Right renal pelvis (tissue), 4 donors: ENCODE measurements at places on chromosomes 1 and 21.

DNA sequence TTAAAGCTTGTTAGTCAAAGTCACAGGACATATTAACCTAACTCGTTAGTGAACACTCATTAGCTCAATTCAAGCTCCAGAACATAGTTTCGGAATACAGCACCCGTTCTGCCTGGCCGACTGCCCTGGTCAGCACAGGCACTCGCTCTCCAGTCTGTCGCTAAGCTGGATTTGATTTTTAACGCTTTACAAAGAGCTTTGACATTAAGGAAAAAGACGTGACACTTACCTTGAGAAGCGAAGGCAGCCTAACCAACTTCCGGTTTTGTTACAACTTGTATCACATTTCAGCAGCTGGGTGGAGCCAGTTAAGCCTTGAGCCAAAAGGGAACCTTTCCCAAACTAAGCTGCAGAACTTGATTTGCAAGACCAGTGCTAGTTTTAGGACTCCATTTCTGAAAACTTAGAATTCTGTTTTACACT, at the start of gene FRRS1:
FRRS1 (minus strand) TSS at position 258 of the 423 bp plus-strand sequence. CDS start 17,867 bp downstream, outside the sequence.
- peak; percentile 73 for DNase-seq

DNA sequence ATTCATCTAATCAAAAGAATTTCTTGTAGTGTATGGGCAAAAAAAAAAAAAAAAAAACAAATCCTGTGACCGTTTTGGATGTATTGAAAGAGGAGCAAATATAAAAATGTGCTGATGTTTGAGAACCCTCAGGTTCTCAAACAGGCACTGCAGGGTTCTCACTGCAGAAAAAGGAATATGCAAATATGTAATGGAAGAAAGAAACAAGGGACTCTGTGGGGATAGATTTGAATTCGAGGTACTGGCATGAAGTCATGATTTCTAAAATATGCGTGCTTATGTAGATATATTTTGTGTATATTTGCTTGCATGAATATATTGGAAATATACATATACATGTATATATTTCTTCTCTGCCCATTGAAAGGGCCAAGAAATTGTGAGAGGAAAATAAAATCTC, 365.0 kb upstream of the RUNX1 start:
- DNase-seq = no peak

DNA sequence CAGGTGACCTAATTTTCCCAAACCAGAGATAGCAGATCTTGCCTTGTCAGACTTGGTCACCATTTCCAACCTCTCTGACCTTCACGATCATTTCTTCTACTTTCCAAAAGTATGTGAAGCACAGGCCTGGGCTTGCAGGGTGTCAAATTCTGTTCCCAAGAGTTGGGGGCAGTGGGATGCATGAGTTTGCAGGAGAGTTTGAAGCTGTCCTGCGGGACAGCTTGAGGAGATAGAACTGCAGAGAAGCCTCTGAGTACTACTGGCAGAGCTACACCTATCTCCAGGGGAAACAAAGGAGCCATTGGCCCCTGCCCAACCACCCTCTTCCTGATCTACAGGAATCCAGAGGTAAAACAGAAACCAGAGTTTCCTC, 11.3 kb downstream of the TXNIP start:
- no peak for DNase-seq

DNA sequence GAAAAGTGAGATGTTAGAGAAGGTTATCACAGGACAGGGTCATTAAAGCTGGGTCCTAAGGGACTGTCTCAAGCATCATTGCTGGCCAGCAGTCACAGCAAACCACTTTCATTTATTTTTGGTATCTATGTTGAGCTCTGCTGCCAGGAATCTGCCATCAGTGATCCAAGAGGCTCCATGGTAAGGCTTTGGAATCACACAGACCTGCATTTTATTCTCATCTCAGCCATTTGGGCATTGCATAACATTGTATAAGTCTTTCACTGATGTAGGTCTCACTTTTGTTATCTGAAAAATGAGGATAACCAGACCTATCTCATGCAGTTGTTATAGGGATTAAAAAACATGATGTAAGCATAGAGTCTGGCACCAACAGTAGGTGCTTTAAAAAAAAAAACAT, 77.5 kb downstream of the OMA1 start:
- DNase-seq = no peak

DNA sequence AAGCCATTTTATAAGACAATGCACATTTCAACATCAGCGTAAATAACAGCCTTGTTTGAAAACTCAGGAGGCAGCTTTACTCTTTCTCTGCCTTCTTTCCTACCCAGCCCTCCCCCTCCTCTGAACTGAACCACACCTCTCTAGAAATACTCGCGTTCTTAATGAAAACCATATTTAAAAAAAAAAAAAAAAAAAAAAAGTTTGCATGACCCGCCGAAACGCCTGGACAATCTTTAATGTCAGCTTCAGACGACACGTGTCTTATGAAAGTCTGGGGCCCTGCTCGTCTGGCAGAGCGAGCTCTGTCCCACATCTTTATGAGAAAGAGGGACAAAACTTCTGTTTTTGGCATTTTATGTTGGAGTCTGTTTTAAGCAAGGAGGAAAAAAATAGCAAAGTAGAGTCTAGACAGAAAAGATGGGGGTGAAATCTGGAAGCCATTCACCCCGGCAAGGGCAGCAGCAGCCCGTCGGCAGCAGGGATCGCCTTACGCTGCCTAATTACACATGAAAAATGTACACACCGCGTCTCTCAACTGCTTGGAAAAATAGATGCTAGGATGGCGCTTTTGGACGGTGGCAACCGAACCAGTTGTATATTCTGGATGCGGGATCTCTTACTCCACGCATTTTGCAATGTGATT, 130.4 kb upstream of the ETS2 start:
- DNase-seq = no peak

- no peak for DNase-seq
Observed at GRCh38 chr1:93360111-93360510, 14.4 kb downstream of the DR1 start.

- DNase-seq = no peak
Observed at GRCh38 chr1:68162761-68163160, 69.6 kb downstream of the WLS start.
